Lung (tissue), 17 donors: ENCODE measurements at places on chromosomes 11 and 22. TPM values are rescaled to one million over a fixed set of nuclear protein-coding genes. Genes with fewer than 3 reads are reported as not detected.

Gene LSP1
- total RNA-seq = 72.1 TPM

Gene PGA5
- 0.55 TPM for total RNA-seq

Gene SCUBE2
- 27.6 TPM for total RNA-seq

Gene EEF1G
- total RNA-seq = 1,160 TPM

Gene CNIH2
- total RNA-seq = 3.4 TPM

Gene OPCML
- total RNA-seq = 0.74 TPM

Gene OR4A16
- not detected for total RNA-seq

Gene CALCA
- total RNA-seq = 8.4 TPM

Gene CCDC90B
- total RNA-seq = 60.9 TPM

Gene APOBEC3C
- total RNA-seq = 11.1 TPM

Gene MUC5AC
- total RNA-seq = 0.77 TPM

DNA sequence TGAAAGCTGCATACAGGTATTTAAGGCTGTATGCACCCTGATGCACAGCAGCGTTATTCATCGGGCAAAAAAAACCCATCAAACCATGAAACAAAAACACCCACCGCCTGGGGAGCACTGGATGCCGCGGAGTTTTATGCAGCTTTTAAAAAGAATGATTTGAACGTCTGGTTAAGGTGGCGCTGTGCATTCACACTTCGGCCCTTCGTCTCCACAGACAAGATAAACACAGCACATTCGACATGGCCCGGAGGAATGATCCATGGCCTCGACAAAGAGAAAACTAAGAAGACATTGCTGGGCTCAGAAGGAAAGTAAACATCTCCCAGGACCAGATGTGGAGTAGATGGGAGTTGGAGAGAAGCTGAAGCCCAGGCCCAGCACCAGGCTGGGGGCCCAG lies 40.8 kb upstream of the GAL start:
- H3K36me3 ChIP-seq = no peaks in the 10 kb centered on the region
- no peak overlapping the region for H3K4me3 ChIP-seq
- no peak overlapping the region for H3K27ac ChIP-seq
- no peaks in the 10 kb centered on the region for H3K27me3 ChIP-seq

DNA sequence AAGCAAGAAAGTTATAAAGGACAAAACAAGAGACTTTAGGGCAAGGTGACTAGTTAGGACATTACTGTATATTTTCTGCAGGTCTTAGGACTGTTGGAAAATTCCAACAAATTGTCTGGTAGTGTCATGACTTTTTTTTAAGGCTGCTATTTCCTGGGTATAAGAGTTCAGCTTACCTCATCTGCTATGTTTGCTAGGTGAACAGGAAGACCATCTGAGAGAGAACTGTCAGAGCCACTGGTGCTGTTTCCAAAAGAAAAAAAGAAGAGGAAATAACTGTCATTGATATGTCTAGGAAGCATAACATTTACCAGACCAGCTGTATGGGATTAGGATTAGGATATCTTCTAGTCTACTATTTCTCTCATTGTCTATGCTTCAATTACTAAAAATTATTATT lies 26.3 kb upstream of the MTCH2 start:
- no peak overlapping the region for H3K27ac ChIP-seq
- H3K4me1 ChIP-seq = no peaks in the 10 kb centered on the region
- no peak for DNase-seq
- no peaks in the 10 kb centered on the region for H3K27me3 ChIP-seq

DNA sequence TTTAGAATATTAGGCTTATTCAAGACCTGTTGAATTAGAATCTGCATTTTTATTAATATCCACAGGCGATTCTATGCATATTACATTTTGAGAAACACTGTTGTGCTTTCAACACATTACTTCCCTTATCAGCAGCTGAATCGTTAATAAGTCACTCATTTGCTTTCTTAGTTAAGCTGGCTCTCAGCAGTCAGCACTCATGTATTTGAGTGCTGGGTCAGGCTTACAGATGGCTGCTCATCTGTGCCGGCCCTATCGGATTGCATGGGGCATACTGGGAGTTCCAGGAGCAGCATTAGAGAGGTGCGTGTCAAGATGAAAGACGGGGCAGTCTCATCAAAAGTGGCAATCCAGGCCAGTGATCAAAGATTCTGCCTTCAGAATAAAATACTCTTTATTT lies 10.8 kb upstream of the OR51L1 start:
- H3K36me3 ChIP-seq = no peaks in the 10 kb centered on the region
- no peaks in the 10 kb centered on the region for H3K27me3 ChIP-seq
- DNase-seq = peak; percentile 46
- no peak overlapping the region for H3K4me3 ChIP-seq

DNA sequence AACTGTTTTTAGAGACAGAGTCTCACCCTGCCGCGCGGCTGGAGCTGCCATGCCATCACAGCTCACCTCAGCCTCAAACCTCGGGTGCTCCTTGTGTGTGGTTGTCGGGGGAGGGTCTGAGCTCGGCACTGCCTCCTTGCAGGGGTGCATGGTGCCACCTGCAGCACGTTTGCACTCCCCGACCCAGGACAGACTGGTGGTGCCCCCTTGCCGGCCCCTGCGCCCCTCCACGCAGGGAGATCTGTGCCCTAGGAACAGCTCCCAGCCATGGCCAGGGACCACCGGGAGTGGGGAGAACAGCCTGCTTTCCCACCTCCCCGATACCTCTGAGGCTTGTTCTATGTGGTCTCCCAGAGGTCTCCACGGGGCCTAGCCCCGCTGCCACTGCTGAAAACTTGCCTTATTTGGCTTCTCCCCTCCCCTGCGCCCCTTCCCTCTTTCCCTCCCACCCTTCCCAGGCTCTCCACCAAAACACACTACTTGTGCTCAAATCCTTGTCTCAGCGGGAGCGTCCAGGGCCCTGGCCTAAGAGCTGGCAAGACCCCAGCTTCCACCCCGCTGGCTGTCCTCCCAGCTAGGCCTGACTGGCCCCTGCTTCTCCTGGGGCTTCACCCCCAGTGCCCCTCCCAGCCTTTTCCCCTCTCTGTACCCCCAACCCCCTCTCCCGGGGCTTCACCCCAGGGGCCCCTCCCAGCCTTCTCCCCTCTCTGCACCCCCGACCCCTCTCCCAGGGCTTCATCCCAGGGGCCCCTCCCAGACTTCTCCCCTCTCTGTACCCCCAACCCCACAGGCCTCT lies 13.4 kb upstream of the TPCN2 start:
- no peaks in the 10 kb centered on the region for H3K27me3 ChIP-seq
- H3K4me3 ChIP-seq = no peak overlapping the region
- H3K36me3 ChIP-seq = no peaks in the 10 kb centered on the region
- H3K4me1 ChIP-seq = no peaks in the 10 kb centered on the region

- peaks cover 22% of the 10 kb centered on the region for H3K4me1 ChIP-seq
- no peak overlapping the region for H3K27ac ChIP-seq
- no peak for DNase-seq
- no peaks in the 10 kb centered on the region for H3K36me3 ChIP-seq
Observed at GRCh38 chr22:44545773-44546172, 47.7 kb upstream of the RTL6 start.

GRCh38 chr11:122656631-122657101 lies 1.1 kb downstream of the UBASH3B start:
- H3K4me3 ChIP-seq = peak overlapping the region; percentile 74
- H3K27me3 ChIP-seq = no peaks in the 10 kb centered on the region
- peaks cover 7% of the 10 kb centered on the region for H3K4me1 ChIP-seq

- H3K27me3 ChIP-seq = no peaks in the 10 kb centered on the region
- no peak overlapping the region for H3K4me3 ChIP-seq
- DNase-seq = no peak
- H3K27ac ChIP-seq = no peak overlapping the region
Observed at GRCh38 chr11:16784666-16785065, 46.2 kb downstream of the C11orf58 start.

DNA sequence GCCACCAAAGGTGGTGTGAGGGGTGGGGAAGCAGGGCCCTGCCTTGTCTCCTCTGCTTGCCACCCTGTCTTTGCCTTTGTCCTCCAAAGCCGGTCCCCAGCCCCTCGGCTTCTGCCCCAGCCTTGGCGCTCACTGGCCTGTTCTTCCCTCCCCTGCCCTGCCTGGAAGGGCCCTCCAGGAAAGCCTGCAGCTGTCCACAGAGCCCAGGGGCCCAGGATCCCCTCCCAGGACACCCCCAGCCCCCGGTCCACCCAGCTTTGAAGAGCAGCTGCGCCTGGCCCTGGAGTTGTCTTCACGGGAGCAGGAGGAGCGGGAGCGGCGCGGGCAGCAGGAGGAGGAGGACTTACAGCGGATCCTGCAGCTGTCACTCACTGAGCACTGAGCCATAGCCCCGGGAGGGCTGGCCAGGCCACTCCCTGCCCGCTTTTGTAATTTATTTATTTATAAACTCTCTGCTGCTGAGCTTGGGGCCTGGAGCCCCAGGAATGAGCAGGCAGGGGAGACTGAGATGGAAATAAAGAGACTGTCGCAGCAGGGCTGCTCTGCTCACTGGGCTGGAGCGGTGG lies 1.3 kb upstream of the SSH3 start:
- peak; percentile 59 for DNase-seq
- H3K27ac ChIP-seq = peak overlapping the region; percentile 91
- H3K27me3 ChIP-seq = no peaks in the 10 kb centered on the region
- H3K4me1 ChIP-seq = peaks cover 7% of the 10 kb centered on the region

GRCh38 chr22:39303358-39303757 lies 16.1 kb downstream of the RPL3 start:
- no peaks in the 10 kb centered on the region for H3K27me3 ChIP-seq
- no peaks in the 10 kb centered on the region for H3K4me1 ChIP-seq
- DNase-seq = no peak
- no peaks in the 10 kb centered on the region for H3K36me3 ChIP-seq
- H3K4me3 ChIP-seq = no peak overlapping the region

DNA sequence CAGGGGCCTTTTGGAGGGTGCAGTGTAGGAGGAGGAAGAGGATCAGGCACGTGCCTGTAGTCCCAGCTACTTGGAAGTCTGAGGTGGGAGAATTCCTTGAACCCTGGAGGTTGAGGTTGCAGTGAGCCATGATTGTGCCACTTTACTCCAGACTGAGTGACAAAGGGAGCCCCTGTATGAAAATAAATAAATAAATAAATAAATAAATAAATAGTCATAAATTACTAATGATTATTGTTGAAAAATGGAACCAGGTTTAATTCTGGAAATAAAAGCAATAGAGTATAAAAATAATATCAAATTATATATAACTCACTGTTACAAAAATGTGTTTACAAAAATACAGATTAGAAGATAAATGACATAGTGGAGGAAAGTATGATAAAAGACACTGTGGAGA lies 37.9 kb downstream of the GRIA4 start:
- H3K27me3 ChIP-seq = no peaks in the 10 kb centered on the region
- no peak for DNase-seq
- no peaks in the 10 kb centered on the region for H3K36me3 ChIP-seq
- no peak overlapping the region for H3K27ac ChIP-seq

- H3K36me3 ChIP-seq = peaks cover 4% of the 10 kb centered on the region
- H3K4me3 ChIP-seq = no peak overlapping the region
- no peak overlapping the region for H3K27ac ChIP-seq
- no peaks in the 10 kb centered on the region for H3K4me1 ChIP-seq
- H3K27me3 ChIP-seq = no peaks in the 10 kb centered on the region
- DNase-seq = no peak
Observed at GRCh38 chr22:42217019-42217751, 53.3 kb downstream of the TCF20 start.
